ENCODE measurements at places on chromosomes 3 and 15.

GRCh38 chr3:140068494-140069017 is 133.6 kb downstream of the CLSTN2 start:
- no peak for DNase-seq

- no peak for DNase-seq
Measured at GRCh38 chr15:76447728-76448441, 111.3 kb downstream of the ISL2 start.

DNA sequence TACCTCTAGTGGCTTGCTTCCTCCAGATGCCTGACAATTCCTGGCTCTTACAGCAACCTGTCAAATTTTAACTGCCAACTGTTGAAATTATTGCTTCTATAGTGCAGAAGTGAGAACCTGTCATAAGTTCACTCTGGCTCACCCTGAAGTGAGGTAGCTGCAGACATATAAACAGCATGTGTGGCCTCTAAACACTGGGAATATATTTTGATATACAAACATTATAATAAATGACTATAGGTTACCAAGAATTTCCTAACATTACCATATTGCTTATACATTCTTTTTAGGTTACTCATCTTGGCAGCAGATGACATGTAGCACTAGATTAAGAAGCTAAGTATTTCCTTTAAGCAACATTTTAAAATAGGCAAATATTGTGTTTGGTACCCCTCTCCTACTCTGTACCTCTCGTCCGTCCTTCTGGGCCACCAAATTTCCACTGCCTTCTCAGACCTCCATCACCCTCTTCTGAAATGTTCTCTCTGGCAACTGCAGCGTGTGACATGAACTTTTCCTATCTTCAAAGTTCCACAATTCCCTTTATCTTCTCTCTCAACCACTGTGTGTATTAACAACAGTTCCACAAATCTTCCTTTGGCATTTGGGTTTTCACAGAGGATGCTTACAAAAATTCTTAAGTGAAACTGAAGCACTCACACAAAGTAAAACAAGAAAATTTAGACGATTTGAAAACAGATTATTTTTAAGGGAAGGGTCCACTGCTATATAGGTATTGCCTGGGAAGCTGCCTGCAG is 15.3 kb upstream of the XXYLT1 start:
- no peak for DNase-seq

GRCh38 chr15:33191591-33191990 is 2.9 kb downstream of the FMN1 start:
- no peak for DNase-seq

DNA sequence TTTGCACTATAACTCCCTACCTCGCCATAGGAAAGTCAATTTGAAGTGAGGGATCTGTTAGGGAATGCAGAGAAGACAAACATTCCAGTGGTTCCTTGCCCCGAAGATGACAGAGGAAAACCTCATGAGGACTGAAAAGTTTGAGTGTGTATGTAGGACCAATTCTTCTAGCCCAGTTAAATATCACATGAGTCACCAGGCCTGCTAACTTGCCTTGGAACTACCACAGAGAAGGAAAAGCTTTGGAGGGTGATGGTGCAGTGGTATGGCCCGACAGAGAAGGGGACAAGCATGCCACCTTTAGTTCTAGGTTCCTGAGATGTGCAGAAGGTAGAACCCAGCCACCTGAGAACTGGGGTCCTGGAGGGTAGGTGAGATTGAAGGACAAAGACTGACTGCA is 2.6 kb upstream of the UPK1B start:
- DNase-seq: no peak

DNA sequence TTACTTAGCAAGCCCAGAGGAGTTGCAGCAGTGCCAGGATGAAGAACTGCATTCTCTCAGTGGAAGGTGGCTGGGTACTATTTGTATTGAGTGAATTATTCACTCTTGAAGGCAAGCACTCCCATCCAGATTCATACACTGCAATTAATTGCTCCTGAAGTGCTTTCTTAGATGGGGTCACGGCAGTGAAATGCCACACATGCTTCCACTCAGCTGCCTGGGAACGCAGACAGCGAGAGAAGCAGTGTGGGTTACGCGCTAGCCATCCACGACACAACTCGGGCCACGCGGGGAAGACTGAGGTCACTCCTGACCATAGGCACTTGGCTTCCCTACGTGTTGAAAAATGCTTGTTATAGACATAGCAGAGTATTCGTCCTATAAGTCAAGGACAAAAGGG is 30.8 kb upstream of the LMCD1 start:
- no peak for DNase-seq

- DNase-seq: no peak
Measured at GRCh38 chr3:59759298-59760031, 709.6 kb upstream of the CFAP20DC start.

GRCh38 chr15:46394463-46394862 is 759.6 kb downstream of the SQOR start:
- DNase-seq: no peak

DNA sequence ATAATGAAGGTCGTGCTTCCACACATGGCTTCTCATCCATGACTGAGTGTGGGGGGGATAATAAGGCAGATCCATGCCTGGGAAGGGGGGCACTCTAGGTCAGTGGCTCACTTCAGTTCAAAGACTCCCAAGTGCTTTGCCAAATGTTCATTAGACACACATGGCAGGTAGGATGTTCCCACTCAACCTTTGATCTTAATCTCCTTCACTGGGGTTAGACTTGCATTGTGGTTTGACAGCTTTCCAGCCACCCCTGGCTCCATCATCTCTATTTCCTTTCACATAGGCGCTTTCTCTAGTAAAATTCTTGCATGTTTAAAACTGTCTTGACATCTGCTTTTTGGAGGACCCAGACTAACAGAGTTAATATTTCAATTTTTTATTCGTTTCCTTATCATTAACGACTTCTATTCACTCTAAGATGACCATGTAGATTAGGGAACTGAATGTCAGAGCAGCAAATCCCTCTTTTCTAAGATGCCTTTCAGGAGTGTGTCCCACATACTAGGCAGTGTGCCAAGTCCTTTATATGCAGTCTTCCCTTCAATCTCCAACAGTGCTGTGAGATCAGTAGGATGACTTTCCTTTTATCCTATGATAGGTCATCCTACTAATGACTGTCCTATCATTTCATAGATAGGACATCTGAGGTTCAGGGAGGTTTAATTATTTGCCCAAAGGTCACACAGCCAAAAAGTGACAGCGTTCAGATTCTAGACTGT is 57.9 kb downstream of the BTD start:
- no peak for DNase-seq

All from stimulated activated CD4-positive, alpha-beta T cell treated with anti-CD3 and anti-CD28 coated beads, Interleukin-12 subunit alpha, Interleukin-12 subunit beta, amount 100 ng/mL, for 4 hours (primary cell).